ENCODE measurements at places on chromosomes 3 and 15.

- DNase-seq, result no peak
Observed at GRCh38 chr3:157329551-157329950, 107.1 kb upstream of the PTX3 start.

DNA sequence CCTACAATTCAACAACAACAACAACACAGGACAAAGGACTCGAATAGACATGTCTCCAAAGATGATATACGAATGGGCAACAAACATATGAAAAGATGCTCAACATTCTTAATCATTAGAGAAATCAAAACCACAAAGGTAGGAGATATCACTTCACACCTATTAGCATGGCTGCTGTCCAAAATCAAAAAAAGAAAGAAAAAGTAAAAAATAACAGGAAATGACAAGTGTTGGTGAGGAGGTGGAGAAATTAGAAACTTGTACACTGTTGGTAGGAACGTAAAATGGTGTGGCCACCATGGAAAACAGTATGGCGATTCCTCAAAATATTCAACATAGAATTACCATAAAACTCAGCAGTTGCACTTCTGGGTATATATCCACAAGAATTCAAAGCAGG lies 312.3 kb upstream of the STT3B start:
- DNase-seq, result no peak

DNA sequence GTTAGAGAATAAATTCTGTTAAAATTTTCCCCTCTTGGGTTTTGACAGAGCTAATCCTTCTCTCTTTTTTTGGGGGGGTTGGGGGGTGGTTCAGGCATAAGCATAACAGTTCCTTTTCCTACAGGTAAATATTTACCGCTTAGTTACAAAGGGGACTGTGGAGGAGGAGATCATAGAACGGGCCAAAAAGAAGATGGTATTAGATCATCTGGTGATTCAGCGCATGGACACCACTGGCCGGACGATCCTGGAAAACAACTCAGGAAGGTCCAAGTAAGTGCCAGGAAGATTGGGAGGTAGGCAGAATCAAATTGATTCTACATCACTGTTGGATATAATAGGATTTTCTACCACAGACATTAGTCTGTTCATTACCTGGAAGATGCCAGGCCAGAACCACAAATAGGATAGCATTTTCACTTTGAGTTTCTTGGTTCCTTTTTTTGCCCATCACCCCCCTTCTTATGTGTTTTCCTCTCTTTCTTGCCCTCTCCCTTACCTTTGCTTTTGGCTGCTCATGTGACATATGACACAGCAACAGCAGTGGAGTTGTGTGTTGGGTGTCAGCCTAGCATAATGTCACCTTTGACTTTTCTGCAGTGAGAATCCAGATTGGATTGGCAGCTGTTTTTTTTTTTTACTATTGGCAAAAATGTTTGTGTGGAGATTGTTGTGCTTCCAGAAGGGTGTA lies 79.0 kb downstream of the CHD2 start:
- DNase-seq, result peak; percentile 11

GRCh38 chr3:155218462-155218861 lies 75.0 kb downstream of the STRIT1 start:
- DNase-seq, result no peak

DNA sequence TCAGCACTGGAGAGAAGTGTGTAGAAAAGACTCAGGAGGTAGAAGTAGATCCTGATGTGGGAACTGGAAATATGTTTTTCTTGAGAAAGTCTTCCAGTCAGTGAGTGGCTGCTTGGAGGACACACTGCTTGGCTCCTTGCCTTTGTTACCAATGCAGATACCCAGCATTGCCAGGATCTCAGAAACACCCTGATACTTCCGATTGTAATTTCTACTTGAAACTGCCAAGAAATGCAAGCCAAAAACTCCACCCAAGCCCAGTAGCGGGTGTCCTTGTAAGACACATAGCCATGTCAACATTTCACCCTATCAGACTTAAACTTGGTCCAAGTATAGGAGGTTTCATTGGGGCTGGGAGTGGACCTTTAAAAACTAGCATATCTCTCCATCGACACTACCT lies 141.8 kb downstream of the ALDH1A2 start:
- DNase-seq, result no peak

GRCh38 chr3:69987833-69988232 lies 11.7 kb upstream of the SAMMSON start:
- no peak for DNase-seq

GRCh38 chr15:69701198-69701597 lies 248.6 kb downstream of the RPLP1 start:
- no peak for DNase-seq

GRCh38 chr3:189132231-189132671 lies 39.5 kb upstream of the TPRG1 start:
- peak; percentile 76 for DNase-seq

DNA sequence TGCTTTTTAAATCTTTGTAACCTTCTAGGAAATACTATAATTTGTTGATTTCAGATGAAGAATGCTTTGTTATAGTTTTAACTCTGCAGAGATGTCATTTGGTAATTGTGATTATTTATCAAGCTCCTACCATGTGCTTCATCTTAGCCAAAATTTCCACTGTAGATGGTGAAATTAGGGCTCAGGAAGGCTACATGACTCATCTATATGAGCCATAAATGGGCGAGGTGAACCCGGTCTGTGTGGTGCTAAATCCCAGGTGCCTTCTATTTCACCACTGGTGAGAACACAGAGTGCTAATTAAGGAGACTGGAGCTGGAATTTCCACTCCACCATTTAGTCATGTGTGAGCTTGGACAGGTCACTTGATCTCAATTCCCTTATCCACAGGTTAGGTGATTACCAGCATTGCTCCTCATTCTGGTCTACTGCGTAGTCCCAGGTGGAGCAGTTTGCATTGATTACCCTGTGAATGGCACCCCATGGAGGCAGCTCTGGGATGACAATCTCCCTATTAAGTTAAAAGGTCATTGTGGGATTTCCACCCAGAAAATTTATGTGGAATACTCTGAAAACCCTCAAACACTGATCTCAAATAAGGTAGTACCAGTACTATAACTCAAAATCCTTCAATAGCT lies 2.8 kb upstream of the CCR3 start:
- no peak for DNase-seq

DNA sequence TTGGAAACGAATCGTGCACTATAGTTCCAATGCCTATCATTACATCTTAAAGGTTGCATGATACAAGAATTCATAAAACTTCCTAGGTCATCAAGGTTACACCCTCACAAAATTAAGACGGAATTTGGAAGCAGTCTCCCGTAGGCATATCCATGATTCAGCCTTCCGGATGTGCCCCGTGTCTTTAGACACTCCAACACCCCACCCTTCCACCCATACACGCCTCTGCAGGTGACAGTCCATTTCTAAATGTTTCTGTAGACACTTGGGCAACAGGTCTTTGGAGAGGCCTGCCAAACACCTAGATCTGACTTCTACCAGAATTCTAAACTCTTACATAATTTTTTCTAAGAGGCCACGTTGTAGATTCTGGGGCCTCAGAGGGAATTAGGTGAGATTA lies 49.8 kb downstream of the LDHAL6B start:
- DNase-seq, result no peak

DNA sequence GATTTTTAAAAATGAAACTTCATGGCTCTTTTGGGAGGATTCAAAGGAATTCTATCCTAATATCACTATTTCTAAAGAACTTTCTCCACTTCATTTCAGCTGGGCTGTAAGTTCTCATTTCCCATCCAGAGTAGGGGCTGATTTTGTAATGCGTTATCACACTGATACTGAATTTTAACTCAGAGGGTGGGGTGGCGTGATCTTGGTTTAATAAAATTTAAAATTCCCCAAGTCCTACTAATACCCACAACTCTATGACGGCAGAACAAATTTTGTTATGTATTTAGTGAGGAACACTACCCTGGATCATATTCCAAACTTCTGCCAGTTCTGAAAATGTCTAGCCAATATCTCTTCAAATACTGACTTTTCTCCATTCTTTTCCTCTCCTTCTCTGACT lies 92.7 kb downstream of the ASB7 start:
- no peak for DNase-seq

GRCh38 chr15:37055481-37055880 lies 44.9 kb downstream of the MEIS2 start:
- no peak for DNase-seq

DNA sequence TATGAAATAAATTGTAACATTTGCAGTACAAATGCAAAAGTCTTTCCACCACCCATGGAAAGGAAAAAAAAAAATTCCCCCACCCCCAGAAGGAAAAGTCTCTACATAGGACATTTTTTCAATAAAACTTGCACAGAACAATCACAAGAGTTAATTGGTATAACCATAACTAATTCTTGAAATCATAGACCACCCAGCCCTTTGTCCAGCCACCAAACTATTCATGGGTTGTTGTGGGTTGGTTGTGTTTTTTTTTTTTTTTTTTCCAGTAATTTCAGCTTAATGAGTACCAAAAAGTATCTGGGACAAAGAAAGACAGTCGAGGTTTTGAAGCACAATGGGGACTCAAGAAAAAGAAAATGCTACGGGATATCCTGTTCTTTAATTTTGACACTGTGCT lies 355.0 kb upstream of the ROBO2 start:
- no peak for DNase-seq

- peak; percentile 38 for DNase-seq
Observed at GRCh38 chr15:96042734-96043224, 287.7 kb upstream of the NR2F2 start.

- DNase-seq, result peak; percentile 16
Observed at GRCh38 chr3:138442433-138442832, 8.0 kb downstream of the ESYT3 start.

GRCh38 chr15:62248277-62248984 lies 83.3 kb upstream of the C2CD4B start:
- DNase-seq, result no peak

GRCh38 chr3:128624526-128625138 lies 26.0 kb downstream of the RPN1 start:
- no peak for DNase-seq

DNA sequence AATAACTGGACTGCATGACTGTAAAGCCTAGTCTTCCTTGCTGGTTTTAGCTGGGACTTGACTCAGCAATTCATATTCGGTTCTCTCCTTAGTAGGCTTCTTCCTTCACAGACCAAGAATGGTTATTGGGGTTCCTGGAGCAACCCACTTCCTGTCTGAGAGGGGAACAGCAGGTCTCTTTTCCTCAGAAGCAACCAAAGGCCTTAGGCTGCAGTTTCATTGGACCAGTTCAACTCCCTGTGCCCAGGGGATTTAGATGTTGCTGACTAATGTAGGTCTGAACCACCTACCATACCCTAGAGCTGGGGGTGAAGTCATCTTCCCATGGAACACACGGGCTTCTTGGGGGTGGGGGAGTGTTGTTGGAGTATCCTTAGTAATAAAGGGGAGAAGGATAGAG lies 84.0 kb upstream of the SKOR1 start:
- DNase-seq, result no peak

GRCh38 chr3:150797155-150797554 lies 34.2 kb upstream of the SIAH2 start:
- DNase-seq, result no peak

GRCh38 chr3:115698851-115699591 lies 75.7 kb downstream of the GAP43 start:
- DNase-seq, result no peak

- DNase-seq, result no peak
Observed at GRCh38 chr15:70182858-70183695, 85.4 kb upstream of the TLE3 start.

DNA sequence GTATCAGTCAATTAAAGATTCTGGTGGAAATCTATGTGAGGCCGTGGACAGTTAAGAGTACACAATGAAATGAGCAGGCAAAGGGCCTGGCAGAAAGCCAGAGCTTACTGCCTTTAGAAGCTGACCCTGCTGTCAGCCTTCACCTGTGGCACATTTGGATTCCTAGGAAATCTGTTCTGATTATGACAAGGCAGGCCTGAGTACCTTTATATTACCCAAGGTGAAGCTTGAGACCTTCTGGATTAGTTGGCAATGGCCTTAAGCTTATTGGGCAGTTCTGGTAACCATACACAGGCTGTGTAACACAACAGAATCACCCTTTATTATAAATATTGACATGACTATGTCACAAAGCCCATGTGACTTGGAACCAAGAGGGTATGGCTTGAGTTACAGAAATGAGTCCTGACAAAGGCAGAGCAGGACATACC lies 43.2 kb downstream of the NBEAL2 start:
- no peak for DNase-seq

DNA sequence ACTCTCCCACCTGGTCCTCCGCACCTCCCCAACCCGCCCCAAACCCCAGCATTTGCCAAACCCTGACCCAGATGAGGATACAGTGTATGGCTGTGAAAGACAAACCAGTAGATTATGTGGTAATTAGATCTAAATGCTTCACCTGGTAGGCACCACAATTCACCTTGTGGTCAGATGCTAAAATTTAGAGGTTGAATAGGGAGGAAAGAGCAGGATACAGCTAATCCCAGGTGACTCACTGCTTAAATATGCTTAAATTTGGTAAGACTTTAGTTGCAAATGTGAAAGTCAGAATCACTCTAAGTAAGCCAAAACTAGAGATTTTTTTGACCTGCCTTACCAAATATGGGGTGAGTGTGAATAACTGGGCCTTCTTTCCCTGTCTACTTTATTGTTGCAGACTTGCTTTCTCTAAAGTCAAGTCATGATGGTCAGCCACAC lies 105.5 kb downstream of the MME start:
- DNase-seq, result no peak

GRCh38 chr3:20739814-20740213 lies 553.8 kb upstream of the SGO1 start:
- no peak for DNase-seq

DNA sequence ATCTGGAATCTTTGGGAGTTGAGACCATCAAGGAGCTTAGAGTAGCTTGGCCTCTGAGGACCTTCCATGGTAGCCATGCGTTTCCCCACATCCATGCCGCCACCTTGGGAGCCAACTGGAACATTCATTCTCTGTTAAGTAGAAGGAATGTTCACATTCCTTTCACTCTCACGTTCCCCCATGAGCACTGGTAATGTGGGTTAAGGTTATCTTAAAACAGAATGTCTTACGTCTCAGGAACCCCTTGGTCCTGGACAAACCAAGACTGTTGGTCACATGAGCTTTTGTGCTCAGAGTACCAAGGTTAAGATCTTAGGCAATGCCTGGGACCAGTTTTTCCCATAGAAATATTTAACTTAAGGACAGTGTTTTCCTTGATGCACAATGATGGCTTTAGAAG lies 211.7 kb upstream of the UBE2E1 start:
- no peak for DNase-seq

GRCh38 chr3:66452303-66453011 lies 48.4 kb downstream of the LRIG1 start:
- no peak for DNase-seq

GRCh38 chr3:63324621-63325020 lies 46.5 kb downstream of the SYNPR start:
- DNase-seq, result no peak

- no peak for DNase-seq
Observed at GRCh38 chr3:102089239-102089638, 239.9 kb downstream of the NFKBIZ start.

GRCh38 chr15:58381697-58382096 lies 50.1 kb upstream of the LIPC start:
- no peak for DNase-seq
